ENCODE measurements at places on chromosomes 3 and 15. TPM values are rescaled to one million over a fixed set of nuclear protein-coding genes. Genes with fewer than 3 reads are reported as not detected.

DNA sequence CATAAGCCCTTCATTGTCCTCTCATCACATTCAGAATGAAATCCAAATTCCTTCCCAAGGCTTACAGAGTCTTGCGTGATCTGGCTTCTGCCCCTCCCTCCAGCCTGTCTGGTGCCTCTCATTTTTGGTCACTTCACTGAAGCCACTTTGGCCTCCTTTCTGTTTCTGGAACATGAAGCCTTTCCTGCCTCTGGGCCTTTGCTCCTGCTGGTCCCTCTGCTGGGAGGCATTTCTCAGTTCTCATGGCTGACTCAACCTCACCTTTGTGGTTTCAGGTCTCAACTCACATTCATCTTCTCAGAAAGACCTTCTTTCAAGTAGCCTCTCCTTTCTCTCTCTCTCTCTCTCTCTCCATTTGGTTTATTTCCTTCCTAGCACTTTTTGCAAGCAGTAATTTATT, 43.9 kb upstream of the BHLHE40 start:
- DNase-seq: no peak

GRCh38 chr15:93317772-93318171, 228.8 kb upstream of the RGMA start:
- DNase-seq: no peak

DNA sequence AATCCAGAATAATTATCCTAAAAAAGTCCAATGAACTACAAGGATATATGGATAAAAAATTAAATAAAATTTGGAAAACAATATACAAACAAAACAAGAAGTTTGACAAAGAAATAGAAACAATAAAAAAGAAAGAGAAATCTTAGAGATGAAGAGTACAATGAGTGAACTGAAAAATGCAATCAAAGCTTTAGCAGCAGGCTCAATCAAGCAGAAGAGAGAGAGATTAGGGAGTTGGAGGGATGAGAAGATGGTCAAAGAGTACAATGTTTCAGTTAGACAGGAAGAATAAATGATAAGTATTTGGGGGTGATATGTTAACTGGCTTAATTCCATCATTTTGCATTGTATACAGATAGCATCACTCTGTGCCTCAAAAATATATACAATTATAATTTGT, 29.9 kb downstream of the POLQ start:
- no peak for DNase-seq

DNA sequence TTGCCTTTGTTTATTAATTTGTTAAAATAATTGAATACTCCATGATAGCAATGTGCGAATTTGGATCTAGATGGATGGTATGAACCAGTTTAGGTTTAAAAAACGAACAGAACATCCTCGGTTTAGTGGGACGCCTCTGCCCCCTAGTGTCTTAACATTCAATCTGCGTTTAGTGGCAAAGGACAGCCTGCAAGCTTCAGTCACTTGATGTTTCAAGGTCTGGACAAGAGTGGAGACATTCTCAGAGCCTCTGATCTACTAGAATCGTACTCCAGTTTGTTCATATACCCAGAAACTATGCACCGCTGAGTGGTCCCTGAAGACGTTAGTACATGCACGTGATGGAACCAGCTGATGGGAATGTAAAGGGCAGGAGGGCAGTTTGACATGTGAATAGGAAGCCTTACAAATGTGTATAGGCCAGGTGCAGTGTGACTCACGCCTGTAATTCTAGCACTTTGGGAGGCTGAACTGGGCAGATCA, 17.8 kb upstream of the ATP13A4 start:
- DNase-seq: peak; percentile 68

The XCR1 gene
- polyA plus RNA-seq: 0.15 TPM

The GOLGA8O gene
- 0.18 TPM for polyA plus RNA-seq

The CTDSPL2 gene
- 79.7 TPM for polyA plus RNA-seq

DNA sequence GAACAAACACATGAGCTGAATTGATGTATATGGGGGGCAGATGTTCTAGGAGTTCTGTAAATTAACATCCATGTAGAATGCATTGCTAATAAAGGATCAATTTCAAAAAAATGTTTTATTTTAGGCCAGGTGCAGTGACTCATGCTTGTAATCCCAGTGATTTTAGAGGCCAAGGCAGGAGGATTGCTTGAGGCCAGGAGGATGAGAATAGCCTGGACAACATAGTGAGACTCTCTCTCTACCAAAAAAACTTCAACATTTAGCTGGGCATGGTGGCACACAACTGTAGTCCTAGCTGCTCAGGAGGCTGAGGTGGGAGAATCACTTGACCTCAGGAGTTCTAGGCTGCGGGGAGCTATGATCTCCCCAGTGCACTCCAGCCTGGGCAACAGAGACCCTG, 6.5 kb upstream of the NUP210 start:
- DNase-seq: no peak

- peak; percentile 78 for DNase-seq
Observed at GRCh38 chr3:194730365-194730764, 44.7 kb downstream of the FAM43A start.

GRCh38 chr3:125213946-125214542, 1.5 kb upstream of the SLC12A8 start:
- no peak for DNase-seq

The CLDN16 gene
- polyA plus RNA-seq: 35.6 TPM

The STRA6 gene
- 41.7 TPM for polyA plus RNA-seq

GRCh38 chr3:171258316-171258715, 201.9 kb downstream of the TNIK start:
- no peak for DNase-seq

DNA sequence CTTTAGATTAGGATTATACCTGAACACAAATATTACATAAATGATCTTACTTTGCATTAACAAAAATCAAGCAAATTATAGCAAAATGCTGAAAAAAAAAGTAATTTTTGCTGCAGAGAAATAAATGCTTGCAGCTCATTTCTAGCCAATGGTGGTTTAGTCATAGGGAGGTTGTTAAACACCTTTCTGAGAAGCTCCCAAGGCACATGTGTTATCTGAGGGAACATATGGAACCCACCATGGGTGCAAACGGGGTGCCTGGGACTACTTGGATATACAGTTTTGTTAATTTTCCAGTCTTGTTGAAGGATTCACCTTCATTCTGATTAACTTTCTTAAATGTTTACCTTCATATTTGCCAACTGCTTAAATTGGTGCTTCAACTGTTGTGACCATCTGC, 8.9 kb upstream of the RAMAC start:
- no peak for DNase-seq

GRCh38 chr3:81279481-81280379, 481.7 kb downstream of the GBE1 start:
- DNase-seq: no peak
